Stimulated activated CD4-positive, alpha-beta T cell treated with anti-CD3 and anti-CD28 coated beads, Interleukin-1b, Interleukin-23, amount 100 ng/mL, for 1 hour (primary cell): ENCODE measurements at places on chromosomes 4 and X.

GRCh38 chrX:19697416-19697815 is 182.1 kb upstream of the MAP3K15 start:
- DNase-seq, result no peak

DNA sequence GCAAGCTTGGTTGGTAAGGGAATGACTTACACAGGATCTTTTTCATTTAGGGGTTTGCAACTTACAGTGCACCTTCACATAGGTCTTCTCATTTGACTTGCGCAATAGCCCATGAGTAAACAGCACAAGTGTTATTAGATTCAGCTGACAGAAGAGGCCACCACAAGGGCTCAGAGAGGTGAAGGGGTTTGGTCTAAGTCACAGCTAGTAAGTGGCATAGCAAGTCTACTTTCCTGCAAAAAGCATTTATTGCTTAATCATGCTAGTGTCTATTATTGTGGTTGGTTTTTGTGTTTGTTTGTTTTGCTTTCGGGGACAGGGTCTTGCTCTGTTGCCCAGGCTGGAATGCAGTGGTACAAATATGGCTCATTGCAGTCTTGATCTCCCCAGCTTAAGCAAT is 83.3 kb downstream of the SPRY1 start:
- DNase-seq, result no peak

GRCh38 chr4:140037353-140038030 is 116.5 kb downstream of the MAML3 start:
- no peak for DNase-seq

DNA sequence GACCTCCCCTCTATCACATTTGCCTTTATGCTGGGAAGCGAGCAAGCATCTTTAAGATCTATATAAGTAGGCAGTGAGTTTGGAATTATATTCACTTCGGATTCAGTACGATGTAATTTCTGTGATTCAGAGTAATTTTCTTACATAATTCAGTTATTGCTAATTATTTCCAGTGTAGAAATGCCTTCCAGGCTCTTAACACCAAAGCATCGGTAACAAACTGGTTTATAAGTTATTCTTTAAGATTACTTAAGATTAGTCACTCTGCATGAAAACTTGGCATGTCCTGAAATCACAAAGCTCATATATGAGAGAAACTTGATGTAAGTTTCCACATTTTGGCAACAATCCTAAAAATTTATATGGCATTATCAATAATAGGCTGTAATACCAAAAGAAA is 120.8 kb downstream of the ADAMTS3 start:
- no peak for DNase-seq

GRCh38 chr4:121958777-121959176 is 6.9 kb upstream of the TRPC3 start:
- DNase-seq, result no peak

DNA sequence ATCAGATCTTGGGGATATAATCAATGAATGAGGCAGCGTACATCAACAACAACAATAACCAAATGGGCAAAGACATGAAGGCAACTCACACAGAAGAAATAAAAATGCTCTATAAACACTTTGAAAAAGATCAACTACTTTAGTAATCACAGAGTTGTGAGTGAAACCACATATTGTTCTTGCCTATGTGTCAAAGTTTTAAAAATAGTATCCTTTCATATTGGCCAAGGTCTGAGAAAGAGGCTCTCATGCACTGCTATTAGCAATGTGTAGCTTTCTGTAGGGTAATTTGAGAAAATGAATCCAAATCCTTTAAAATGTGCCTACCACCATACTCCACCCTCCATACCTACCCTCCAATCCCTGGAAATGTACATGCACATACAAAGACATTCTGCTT is 25.0 kb downstream of the COQ2 start:
- no peak for DNase-seq

DNA sequence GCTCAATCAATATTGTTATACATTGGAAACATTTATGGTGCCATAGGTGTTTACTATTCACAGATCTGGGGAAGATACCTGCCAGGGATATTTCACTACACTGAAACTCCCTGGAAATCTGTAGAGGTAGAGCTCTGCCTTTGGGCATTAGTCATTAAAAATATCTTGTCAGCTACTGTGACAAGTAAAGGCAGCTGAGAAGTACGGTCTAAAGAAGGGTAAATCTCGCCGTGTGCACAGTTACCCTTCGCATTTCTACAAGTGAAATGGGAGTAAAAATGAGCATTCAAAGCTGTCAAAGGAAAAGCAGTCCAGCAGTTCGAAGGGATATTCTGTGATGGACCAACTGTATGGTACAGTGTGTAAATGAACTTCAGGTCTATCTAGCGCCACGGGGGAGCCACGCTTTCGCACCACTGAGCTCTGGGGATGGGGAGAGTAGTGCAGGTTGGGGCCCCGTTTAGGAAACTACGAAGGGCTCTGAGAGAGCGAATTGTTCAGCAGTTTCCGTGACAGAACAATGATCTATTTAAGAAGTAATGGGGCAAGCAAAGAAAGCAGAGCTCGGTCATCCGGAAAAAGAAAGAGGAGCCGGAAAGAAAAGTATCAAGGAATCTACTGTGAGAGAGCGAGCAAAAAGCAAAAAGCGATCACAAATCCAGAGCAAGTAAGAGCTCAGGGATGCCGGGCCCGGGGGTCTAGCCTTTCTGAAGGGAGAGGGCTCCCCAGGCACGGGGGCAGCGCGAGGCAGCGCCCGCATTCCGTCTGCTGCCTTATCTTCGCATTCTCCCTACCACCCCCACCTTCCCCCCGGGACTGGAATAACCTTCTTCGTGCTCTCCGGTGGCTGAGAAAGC is 646 bp downstream of the TIGD4 start:
- peak; percentile 1 for DNase-seq

DNA sequence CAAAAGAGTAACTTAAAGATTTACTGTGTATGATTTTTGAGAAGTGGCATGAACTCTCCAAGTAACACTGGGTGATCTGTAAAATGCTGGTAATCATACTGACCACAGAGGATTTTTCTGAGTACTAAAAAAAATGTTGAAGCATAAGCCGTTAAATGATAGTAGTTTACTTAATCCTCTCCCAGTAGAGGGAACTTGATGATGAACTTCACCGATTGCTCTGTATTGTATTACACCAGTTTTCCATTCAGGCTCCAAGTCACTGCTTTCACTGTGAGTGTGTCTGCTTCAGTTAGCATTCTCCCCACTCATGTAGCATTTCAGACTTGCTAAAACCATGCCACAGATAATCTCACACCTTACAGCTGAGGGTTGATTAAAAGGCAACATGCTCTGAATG is 294.1 kb downstream of the GBA3 start:
- no peak for DNase-seq
